Sigmoid colon (tissue), 7 donors: ENCODE measurements at places on chromosomes 13 and 19. TPM values are rescaled to one million over a fixed set of nuclear protein-coding genes. Genes with fewer than 3 reads are reported as not detected.

DNA sequence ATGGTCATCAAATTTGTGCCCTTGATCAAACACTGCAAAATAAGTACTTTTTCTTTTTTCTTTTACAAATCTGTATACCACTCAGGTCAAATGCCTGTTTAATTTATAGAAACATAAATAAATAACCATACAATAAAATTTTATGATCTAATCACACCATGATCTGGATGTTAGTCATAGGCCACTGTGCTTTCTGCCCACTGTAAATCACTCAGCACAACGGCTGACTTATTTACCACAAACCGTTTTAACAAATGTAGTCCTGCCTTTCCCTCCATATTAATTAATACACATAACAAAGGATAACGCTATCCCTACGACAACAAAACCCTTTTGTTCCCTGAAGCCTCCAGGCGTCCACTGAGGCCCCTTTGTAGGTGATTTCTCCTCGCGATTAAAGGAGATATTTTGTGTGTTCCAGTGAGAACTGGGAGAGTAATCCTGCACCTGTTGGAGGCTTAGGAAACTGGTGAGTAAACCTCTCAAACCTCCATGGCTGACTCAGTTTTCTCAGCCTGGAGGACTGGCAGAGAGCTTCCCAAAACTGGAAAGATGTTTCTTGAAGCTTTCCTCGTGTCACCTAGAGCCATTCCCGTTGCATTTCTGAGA lies 477.1 kb upstream of the SGCG start:
- no peak for DNase-seq

GRCh38 chr13:64248371-64249065 lies 2832.9 kb upstream of the PCDH20 start:
- no peak for DNase-seq

GRCh38 chr19:51398096-51398704 lies 7.8 kb upstream of the C19orf84 start:
- no peak for DNase-seq

- DNase-seq: no peak
These were observed 2463.1 kb downstream of the PCDH9 start for GRCh38 chr13:64767054-64767453.

DNA sequence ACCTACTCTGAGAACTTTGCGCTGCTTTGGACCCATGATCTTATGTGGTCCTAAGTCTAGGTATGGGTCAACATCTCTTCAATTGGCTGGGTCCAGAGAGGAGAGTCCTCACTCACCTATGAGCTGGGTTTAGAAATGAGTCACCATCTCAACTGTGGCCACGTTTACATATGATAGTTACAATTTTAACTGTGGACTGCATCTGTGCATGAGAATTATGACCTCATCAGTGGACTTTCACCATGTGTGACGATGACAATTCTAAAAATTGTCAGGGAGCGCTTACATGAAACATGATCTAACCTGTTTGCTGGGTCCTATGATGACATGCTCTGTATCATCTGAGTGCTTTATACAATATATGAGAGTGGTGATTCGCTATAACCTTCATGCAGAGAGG lies 12.7 kb upstream of the ZNF724 start:
- DNase-seq: no peak

The SMG9 gene
- total RNA-seq: 12.5 TPM

The ANGPTL8 gene
- not detected for total RNA-seq

The ZNF749 gene
- total RNA-seq: 7.4 TPM
